ENCODE measurements at places on chromosomes 6 and 20. TPM values are rescaled to one million over a fixed set of nuclear protein-coding genes. Genes with fewer than 3 reads are reported as not detected.

- no peaks in the 10 kb centered on the region for H3K27me3 ChIP-seq
- no peak overlapping the region for H3K27ac ChIP-seq
- no peak for DNase-seq
Observed at GRCh38 chr6:106870069-106870468, 104.5 kb downstream of the CD24 start.

- no peak overlapping the region for H3K4me3 ChIP-seq
- no peak for DNase-seq
- H3K27me3 ChIP-seq, result peaks cover 2% of the 10 kb centered on the region
Observed at GRCh38 chr6:163133017-163133416, 281.5 kb upstream of the QKI start.

DNA sequence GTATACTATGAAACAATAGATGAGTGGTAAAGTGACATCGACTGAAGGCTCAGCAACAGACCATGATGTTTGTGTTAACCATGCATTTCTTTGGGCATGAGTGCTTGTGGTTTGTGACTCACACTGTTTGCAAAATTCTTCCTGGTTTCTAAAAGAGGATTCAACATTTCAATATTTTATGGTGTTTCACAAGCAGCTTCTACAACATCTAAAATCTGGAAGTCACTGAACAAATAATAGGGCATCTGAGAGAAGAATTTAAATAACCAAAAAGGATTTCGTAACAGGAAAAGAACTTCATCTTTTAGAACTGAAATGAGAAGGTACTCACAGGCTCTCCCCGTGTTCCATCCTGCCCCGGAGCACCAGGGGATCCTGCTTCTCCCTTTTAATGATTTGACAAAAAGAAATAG lies 146.2 kb downstream of the COL21A1 start:
- no peak overlapping the region for H3K4me3 ChIP-seq
- no peak for DNase-seq
- H3K27me3 ChIP-seq, result no peaks in the 10 kb centered on the region

GRCh38 chr6:12419631-12420272 lies 129.6 kb downstream of the EDN1 start:
- DNase-seq, result no peak
- no peak overlapping the region for H3K4me3 ChIP-seq
- no peaks in the 10 kb centered on the region for H3K27me3 ChIP-seq
- H3K36me3 ChIP-seq, result no peaks in the 10 kb centered on the region

DNA sequence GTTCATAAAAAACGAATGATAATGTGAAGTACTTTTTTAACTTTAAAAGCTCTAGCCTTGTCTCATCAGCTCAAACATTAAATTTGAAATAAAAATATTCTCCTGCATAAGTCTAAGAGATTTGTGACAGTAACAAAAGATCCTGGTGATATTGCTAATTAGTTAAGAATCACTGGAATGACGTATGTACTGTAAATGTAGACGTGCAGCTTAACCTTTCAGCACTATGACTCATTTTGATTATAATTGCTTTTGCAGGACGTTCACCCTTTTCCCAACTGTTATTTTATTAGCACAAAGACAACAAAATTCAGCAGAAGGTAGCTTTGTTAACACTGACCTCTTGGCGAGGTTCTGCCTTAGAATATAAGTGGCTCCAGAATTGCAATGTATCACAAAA lies 68.6 kb downstream of the TENT5A start:
- DNase-seq, result no peak
- H3K4me3 ChIP-seq, result no peak overlapping the region
- no peaks in the 10 kb centered on the region for H3K27me3 ChIP-seq
- H3K4me1 ChIP-seq, result no peaks in the 10 kb centered on the region

BTN1A1 gene
- 0.46 TPM for total RNA-seq

Measured in activated B cell treated with CpG ODN at 0.5 μM for 24 hours (primary cell).